Activated CD4-positive, alpha-beta T cell treated with anti-CD3 and anti-CD28 coated beads, Interleukin-2, amount 50 U/mL, for 1 hour (primary cell): ENCODE measurements at places on chromosomes 3 and 15.
A peak's percentile ranks its signal among the peaks of the same experiment; 100 is the strongest.

DNA sequence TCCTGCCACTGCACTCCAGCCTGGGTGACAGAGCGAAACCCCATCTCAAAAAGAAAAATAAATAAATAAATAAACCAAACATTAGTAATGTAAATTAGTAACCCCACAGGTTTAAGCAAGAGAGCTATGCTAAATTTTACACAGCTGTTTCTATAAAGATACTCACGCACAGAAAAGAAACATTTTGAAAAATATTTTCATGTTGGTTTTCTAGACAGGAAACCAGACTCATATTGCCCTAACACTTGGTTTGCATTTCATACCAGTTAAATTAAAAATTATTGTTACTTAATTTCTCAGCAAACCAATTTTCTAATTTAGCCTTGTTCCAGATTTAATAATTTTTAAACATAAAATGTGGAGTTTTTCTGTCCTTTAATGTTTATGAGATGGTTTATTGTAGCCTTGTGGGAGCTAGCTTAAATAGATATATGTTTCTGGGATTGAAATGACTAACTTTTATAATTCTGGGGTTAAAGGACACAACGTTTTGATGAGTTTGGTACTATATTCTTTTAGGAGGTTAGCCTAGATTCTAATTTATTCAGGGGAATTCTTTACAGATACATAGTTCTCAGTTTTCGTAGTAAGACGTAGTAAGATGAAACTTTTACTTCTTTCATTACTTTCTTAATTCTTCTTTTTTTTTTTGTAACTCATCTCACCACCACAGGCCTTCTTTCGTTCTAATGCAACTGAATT is 42.6 kb upstream of the SLC4A7 start:
- no peak for DNase-seq

- DNase-seq = no peak
These were observed 54.3 kb downstream of the DNAJB8 start for GRCh38 chr3:128412180-128413002.

DNA sequence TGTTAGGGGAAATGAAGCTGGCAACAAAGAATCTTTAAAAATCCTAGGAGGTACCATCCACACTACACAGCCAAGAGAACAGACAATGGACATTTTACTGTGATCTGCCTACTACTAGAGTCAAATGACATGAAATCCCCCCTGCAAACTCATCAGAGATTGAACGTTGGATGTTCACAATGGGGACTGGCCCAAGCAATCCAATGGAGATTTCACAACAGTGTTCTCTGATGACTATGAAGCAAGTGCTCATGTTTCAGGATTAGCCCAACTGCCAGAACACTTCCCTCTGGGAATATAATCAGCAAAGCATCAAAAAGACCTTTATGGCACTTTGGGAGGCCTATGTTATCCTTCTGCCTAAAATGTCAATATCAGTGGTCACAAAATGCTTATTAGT is 97.8 kb downstream of the IGSF11 start:
- DNase-seq = no peak

DNA sequence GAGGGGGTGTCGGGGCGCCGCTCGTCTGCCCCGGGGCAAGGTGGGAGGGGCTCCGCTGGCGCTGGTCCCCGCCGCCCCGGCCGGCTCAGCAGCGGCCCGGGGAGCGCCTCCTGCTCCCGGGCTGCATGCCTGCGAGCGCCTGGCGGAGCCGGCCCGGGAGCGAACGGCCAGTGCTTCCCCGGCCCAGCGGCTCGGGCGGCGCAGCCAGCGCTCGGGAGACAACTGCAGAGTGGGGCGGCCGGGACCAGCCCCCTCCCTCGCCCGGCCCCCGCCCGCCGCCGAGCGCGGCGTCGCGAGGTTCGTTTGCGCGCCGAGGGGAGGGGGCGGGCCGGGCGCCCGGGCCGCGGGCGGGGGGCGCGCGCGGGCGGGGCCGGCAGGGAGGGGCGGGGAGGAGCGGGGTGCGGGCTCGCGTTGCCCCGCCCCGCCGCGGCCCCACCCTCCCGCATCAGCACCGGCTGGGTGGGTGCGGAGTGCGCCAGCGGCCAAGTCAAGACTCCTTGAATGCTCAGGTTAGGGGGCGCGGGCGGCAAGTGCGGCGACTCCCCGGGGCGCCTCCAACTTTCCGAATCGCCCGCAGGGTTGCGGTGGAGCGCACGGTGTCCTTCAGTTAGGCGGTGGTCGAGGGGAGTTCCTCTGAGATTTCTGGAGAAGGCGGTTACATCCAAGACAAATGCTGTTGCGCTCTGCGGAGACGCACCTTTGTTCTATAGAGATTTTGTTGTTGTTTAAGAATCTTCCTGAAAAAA is at the start of gene RGMA:
Gene RGMA, minus strand, starts transcription at position 231 of the 746 bp plus-strand sequence. CDS start 279 bp downstream, outside the sequence.
- no peak for DNase-seq

DNA sequence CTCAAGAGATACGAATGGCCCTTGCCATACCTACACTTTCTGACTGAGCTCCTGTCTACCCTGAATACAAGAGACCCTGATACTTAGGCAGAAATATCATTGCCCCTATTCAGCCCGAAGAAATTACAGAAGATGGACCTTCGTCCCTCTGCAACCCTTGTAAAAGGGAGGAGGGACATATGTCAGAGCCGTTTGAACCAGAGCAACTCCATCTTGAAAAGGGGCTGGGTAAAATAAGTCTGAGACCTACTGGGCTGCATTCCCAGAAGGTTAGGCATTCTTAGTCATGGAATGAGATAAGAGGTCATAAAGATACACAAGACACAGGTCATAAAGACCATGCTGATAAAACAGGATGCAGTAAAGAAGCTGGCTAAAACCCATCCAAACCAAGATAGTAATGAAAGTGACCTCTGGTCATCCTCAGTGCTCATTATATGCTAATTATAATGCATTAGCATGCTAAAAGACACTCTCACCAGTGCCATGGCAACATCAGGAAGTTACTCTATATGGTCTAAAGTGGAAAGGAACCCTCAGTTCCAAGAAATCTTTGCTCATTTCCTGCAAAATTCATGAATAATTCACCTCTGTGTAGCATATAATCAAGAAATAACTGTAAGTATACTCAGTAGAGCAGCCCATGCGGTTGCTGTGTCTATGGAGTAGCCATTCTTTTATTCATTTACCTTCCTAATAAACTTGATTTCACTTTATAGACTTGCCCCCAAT is 49.7 kb upstream of the GPD1L start:
- no peak for DNase-seq

GRCh38 chr15:51516291-51516690 is 106.3 kb downstream of the DMXL2 start:
- DNase-seq = no peak

DNA sequence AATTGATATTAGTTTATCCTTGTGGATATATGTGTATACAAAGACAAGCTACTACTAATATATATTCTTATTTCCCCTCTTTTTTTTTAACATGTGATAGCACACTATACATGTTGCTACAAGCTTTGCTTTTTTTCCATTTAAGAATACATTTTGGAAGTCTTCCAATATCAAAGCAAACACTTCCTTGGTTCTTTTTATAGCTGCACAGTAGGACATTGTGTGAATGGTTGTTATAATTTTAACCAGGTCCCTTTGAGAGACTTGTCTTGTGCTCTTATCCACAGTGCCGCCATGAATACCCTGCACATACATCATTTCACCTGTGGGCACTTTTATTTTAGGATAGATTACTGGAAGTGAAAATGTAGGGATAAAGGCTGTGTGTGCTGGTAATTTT is 88.7 kb downstream of the CACNA2D3 start:
- DNase-seq = no peak

DNA sequence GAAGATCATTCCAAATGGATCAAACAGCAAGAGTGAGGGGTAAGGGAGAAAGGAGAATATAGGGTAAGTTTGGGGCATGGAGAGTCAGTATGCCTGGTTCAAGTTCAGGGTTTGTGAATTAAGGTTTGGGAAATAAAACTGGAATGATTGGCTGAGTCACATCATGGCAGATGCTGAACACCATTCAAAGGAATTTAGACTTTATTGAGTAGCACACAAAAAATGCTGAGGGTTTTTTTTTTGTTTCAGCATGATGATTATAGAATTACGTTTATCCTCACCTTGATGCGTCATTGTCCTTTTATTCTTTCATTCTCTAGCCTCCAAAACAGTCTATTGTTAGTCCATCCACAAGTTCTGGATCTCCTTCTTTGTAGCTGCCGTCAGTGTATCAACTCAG is 220.0 kb upstream of the UMPS start:
- no peak for DNase-seq

DNA sequence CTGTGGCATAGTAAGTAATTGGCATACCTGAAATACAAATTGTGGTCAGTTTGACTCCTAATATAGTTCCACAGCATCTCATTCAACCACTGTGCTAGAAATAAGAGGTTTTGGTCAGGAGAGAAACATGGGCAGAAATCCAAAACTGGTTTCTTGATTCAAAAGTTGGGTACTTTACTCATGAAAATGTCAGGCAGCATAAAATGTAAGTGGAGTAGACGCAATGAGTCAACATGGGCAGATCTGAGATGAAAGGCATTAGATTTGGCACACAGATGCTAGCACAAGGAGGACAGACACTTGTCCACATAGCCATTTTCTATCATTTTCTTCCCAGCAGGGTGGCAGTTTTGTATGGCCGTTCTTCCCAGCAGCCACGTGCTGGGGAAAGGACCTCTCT is 255.8 kb upstream of the CDIN1 start:
- DNase-seq = no peak

DNA sequence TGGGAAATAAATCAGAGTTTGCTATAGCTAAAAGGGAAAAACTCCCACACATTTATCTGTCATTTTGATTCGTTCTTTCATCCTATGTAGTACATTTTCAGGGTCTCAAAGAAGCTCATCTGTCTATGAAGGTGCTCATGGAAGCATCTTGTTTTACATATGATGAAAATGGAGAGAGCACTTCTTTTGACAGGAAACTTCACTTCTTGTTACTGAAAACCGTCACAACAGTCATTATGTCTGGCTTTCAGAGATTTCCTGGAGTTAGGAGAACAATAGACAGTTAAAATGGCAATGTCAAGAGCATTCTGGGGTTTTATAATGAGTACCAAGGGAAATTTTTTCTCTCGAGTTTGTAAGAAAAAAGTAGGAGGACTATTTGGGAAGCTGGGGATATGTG is 83.3 kb downstream of the TMEM108 start:
- DNase-seq = no peak

GRCh38 chr3:165404357-165405027 is 208.3 kb upstream of the SLITRK3 start:
- no peak for DNase-seq

DNA sequence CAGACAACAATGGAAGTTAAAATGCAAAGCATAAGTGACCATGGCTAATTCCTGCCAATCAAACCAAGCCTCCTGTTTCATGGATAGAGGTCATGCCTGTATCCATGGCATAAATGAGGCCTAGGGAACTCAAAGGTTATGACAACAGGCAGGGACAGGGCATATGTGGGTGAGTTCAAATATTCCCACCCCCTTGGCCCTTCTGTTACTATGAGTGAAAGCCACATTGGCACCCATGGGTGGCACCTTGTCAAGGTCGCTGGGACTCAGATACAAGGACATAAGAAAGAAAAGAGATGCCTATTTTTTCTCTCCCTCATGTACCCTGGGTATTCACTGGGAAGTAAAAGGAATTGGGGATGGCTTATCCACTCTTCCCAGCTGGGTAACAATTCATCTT is 25.3 kb upstream of the TMEM45A start:
- no peak for DNase-seq

DNA sequence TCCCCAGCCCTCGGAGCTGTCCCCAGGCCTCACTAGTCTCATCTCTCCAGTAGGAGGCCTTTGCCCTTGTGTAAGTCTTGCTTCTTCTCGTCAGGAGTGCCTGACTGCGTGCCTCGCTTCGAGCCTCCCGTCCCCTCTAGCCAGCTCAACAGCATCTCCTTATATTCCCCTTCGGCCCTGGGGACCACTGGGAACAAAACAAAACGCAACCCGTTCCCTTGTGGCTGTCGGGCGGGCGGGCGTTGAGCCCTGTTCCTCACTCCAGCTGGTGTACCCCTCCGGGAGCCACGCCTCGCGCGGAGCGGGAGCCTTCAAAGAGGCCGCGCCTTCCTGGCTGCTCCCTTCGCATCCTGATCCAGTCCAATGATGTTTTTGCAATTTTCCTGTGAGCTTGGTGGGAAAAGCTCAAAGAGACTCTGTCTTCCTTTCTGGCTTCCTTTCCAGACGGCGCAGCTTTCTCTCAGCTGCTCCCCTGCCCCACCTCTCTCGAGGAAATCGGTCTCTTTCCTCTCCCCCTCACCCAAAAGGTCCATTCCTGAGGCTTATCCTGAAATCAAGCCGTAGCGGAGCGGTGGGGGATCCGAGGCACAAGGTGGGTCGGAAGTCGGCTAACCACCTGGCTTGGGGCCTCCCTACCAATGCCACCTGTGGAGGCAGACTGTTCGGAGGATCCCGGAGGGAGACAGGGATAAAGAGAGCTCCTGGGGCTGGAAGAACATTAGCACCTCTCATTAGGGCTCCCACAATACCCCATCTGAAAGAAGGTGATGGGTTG is 33.4 kb upstream of the SRP14 start:
- DNase-seq = no peak

DNA sequence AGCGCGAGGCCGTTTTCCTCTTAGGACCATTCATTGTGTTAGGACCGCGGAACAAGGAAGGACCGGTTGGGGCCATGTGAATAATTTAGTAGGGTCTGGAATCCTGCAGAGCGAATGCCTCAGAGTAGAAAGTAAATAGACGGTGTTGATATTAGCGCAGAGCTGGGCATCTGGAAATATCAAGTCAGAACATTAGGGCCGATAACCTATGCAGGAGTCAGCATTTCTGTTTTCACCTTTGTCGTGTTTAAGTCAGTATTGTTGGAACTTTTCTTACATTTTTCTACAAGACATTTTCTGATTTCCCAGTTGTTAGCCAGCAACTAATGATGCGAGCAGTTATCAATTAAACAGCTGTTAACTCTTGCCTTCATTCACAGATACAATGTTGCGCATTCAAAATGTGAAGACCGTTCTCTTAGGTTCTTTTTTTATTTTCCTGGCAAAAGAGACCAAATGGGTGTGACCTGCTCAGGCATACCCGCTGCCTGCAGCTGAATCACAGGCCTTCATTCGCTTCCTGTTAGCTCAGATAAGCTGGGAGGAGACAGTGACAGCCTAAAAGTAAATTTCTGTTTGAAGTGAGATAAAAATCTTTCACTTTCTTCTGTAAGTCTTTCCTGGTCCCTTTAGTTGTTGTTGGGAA is 966 bp upstream of the PKM start:
- peak; percentile 51 for DNase-seq

DNA sequence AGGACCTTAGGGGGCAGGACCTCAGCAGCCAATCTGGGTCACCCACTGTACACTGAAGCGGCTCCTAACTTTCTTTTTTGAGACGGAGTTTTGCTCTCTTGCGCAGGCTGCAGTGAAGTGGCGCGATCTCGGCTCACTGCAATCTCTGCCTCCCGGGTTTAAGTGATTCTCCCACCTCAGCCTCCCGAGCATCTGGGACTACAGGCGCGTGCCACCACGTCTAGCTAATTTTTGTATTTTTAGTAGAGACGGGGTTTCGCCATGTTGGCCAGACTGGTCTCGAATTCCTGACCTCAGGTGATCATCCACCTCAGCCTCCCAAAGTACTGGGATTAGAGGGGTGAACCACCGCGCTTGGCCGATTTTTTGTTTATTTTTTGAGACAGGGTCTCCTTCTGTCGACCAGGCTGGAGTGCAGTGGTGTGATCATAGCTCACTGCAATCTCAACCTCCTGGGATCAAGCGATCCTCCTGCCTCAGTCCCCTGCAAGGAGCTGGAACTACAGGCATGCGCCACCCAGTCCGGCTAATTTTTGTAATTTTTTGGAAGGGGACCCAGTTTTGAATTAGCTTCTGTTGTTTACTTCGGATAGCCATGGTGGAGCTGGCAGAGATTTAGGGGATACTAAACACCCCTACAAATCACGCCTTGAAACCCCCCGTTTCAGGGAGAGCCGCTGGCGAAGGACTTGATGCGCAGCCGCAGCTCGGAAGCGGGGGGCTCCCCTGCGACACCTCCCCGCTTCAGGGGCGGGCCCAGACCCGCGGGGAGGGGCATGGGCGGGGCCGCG is 1.5 kb upstream of the CLK3 start:
- DNase-seq = no peak
